ENCODE measurements at places on chromosomes 7 and 10.

- no peak for DNase-seq
Measured at GRCh38 chr7:2799253-2799652, 44.9 kb downstream of the GNA12 start.

- DNase-seq, result no peak
Measured at GRCh38 chr7:98483276-98483963, 82.5 kb upstream of the BAIAP2L1 start.

DNA sequence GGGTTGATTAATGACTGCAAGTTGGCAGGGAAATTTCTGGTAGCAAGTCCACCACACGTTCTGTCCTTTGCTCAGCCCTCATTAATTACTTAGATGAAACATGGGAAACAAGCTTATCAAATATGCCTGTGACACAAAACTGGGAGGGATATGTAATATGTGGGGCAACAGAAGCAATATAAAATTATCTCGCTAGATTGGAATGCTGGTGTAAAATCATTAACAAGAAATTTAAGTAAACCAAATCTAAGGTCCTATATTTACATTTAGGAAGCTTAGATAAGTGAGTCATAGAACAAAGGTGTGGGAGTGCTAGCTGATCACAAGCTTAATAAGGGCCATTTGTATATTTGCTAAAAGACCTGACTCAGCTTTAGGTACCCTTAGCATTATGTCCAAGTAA is 23.5 kb downstream of the TRPV5 start:
- DNase-seq, result no peak

GRCh38 chr10:82498976-82499375 is 624.0 kb downstream of the NRG3 start:
- DNase-seq, result no peak

GRCh38 chr10:95476469-95477174 is 84.5 kb downstream of the SORBS1 start:
- no peak for DNase-seq

DNA sequence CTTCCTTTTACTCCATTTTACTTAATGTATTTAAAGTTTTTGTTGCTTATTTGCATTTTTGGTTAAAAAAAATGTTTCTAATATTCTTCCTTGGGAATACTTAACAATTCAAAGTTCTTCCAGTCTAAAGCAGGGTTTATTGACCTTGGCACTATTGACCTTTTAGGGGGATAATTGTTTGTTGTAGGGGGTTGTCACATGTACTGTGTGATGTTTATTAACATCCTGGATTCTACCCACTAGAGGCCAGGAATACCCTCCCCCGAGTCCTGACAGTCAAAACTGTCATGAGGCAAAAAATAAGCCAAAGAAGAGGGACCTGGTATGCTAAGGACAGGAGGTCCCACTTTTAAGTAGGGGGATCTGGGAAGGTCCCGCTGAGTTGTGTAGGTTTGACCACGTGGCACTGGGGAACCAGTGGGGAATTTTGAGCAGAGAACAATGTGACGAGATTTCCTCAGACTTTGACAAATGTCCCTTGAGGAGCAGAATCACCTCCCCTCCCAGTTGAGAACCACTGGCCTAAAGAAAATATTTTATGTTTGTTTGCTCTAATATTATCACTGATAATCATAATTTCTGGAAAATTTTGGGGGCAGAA is 178.3 kb upstream of the PRR15 start:
- no peak for DNase-seq

DNA sequence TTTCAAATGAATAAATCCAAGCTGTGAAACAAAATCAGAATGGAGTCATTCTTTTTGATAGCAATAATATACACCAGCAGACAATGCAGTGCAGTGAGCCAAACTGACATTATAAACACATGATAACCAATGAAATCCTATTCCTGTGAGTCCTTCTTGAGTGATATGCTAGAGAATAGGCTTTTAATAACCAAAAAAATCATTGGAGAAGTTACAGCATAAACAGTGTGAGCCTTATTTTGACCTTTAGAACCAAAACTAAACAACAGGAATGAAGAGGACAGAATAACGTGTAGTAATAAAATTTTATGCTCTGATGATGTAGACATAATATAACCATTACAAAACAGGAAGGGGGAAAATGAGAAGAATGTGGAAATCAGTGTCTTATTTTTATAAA is 8.7 kb downstream of the HUS1 start:
- DNase-seq, result no peak

DNA sequence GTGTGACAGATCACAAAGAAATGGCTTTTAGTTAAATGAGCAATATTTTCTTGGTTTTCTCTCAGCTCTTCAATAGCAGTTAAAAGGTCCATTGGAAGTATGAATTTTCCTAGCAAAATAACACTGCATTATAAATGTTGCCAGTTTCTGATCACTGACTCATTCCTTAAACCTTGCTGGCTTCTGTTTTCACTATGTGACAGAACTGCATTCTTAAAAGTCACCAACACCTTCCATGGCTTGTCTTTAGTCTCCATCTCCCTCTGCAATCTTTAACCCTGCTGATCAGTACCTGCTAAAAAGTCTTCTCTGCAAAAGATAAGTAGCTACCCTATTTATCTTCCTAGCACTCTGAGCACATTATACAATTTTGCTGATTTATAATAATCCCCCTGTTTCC is 405.0 kb upstream of the LRRN3 start:
- DNase-seq, result no peak

DNA sequence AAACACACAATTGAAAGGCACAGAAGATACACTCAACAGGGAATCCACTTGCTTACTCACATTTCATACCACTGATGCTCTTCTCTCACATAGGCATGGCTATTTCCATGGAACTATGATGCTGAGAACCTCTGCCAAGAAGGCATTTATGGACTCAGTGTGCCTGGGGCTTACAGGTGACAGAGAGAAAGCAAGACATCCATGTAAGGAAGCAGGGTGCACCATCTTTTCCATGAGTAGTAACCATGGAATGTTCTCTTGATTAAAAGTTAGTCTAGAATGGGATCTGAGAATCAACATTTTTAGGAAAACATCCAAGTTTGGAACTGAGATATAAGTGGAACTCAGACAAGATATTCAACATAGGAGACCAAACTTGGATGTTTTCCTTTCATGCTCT is 52.5 kb upstream of the MACC1 start:
- no peak for DNase-seq

GRCh38 chr7:116752305-116753074 is 80.5 kb downstream of the MET start:
- no peak for DNase-seq

- DNase-seq, result no peak
Measured at GRCh38 chr10:86375204-86375603, 8.6 kb upstream of the GRID1 start.

- DNase-seq, result no peak
Measured at GRCh38 chr10:1206601-1207000, 150.4 kb downstream of the WDR37 start.

- DNase-seq, result no peak
Measured at GRCh38 chr10:82908751-82909150, 1033.8 kb downstream of the NRG3 start.

DNA sequence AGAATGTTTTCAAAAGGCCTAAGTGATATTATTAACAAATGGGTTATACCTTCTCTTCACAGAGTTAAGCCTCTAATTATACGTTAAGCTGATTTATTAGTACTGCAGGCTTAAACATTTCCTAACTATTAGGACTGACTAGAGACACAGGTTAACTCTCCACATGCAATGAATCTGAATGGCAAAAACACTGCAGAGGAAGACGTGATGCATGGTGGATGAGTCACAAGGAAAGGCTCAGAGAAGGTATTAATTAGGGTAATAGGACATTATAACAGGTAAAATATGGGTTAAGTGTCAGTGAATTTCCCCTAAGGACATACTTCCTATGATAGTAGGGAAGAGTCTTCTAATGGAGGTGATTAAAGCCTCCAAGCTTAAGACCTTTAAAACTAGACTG is 24.7 kb upstream of the SEM1 start:
- no peak for DNase-seq

DNA sequence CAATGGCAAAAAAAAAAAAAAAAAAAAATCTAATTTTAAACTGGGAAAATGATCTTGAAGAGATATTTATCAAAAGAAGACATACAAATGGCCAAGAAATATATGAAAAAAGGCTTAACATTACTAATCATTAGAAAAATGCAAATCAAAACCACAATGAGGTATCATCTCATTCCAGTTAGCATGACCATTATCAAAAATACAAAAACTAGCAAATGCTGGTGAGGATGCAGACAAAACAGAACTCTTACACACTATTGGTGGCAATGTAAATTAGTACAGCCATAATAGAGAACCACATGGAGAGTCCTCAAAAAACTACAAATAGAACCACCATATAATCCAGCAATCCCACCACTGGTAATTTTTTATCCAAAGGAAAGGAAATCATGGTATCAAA is 489.6 kb downstream of the TNS3 start:
- DNase-seq, result no peak

DNA sequence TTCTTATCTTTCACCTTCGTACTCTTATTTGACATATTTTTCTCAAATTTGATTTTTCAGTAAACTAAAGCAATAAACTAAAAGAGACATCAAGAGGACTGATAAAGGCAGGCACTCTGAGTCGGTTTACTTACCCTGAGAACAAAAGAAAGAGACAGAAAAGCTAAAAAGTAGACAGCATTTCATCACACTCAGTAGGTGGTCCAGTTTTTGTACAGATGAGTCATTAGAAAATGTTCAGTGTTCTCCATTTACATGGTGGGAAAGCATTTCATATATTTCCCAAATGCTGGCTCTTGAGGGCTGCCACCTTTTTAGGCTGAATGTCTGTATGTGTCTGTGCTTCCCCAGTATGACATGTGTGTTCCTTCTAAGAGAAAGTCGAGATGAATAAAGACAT is 52.7 kb downstream of the NHLRC2 start:
- no peak for DNase-seq

GRCh38 chr10:119772334-119772733 is 46.5 kb downstream of the INPP5F start:
- no peak for DNase-seq

DNA sequence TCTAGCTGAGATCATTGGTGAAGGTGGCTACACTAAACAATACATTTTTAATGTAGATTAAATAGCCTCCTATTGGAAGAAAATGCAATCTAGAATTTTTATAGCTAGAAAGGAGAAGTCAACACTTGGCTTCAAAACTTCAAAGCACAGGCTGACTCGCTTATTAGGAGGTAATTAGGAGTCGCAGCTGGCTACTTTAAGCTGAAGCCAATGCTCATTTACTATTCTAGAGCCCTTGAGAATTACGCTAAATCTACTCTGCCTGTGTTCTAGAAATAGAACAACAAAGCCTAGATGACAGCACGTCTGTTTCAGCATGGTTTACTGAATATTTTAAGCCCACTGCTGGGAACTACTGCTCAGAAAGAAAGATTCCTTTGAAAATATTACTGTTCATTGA is 101.6 kb upstream of the EEPD1 start:
- DNase-seq, result no peak

DNA sequence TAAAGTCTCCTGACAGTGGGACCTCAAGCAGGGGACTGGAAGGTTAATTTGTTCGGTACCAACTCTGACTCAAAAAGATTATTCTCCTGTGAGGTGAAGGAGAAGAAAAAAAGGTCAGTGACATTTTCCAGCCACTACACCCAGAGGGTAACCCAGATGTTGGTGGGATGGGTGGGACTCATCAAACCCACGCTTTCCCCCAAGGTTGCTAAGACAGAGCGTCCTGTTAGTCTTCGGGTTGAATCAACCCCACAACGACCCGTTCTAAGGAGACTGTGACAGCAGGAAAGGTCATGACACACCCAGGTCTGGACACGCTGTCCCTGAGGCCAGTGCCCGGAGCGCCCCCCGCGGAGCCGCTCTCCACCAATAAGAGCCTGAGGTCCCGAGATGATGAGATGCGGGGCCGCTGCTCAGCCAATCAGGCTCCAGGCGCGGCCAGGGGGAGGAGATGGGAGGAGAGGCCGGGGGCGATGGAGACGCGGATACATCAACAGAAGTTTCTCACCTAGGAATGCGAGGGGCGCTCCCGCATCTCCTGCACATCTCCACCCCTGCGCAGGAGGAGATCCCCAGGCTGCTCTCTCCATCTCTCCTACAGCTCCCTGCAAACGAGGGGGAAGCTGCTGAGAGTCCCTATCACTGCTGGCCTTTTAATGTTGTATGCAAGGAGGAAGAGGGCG is at the start of gene WNT16:
Gene WNT16 (plus strand): TSS at position 493 of the 683 bp plus-strand sequence. CDS start 293 bp downstream, outside the sequence.
- DNase-seq, result no peak

- no peak for DNase-seq
Measured at GRCh38 chr10:83432261-83433045, 706.9 kb upstream of the GHITM start.

GRCh38 chr7:26060733-26061677 is 91.0 kb upstream of the NFE2L3 start:
- DNase-seq, result peak; percentile 91

GRCh38 chr10:103916876-103917275 is 1.1 kb downstream of the STN1 start:
- DNase-seq, result no peak

GRCh38 chr7:106772655-106773108 is 92.4 kb upstream of the PIK3CG start:
- DNase-seq, result no peak

GRCh38 chr10:86049442-86049841 is 317.2 kb downstream of the GRID1 start:
- DNase-seq, result no peak

- DNase-seq, result no peak
Measured at GRCh38 chr7:16951483-16952080, 69.8 kb upstream of the AGR3 start.

GRCh38 chr7:159130199-159130775 is 14.4 kb downstream of the VIPR2 start:
- DNase-seq, result no peak

Measured in NCI-H1092 treated with DMSO at 0.1 percent for 48 hours (cell line).